ENCODE measurements at places on chromosomes 7 and 10. TPM values are rescaled to one million over a fixed set of nuclear protein-coding genes. Genes with fewer than 3 reads are reported as not detected.

GRCh38 chr7:114439581-114439980, 25.0 kb downstream of the FOXP2 start:
- no peak overlapping the region for H3K27ac ChIP-seq
- no peaks in the 10 kb centered on the region for H3K4me1 ChIP-seq
- no peak for DNase-seq
- H3K4me3 ChIP-seq: no peak overlapping the region
- no peaks in the 10 kb centered on the region for H3K27me3 ChIP-seq
- H3K36me3 ChIP-seq: no peaks in the 10 kb centered on the region

- H3K4me3 ChIP-seq: no peak overlapping the region
- DNase-seq: no peak
- H3K27me3 ChIP-seq: no peaks in the 10 kb centered on the region
- H3K27ac ChIP-seq: no peak overlapping the region
- no peaks in the 10 kb centered on the region for H3K4me1 ChIP-seq
These were observed 14.3 kb upstream of the CUL1 start for GRCh38 chr7:148684289-148684830.

- H3K4me1 ChIP-seq: no peaks in the 10 kb centered on the region
- no peaks in the 10 kb centered on the region for H3K36me3 ChIP-seq
- H3K4me3 ChIP-seq: no peak overlapping the region
- DNase-seq: no peak
These were observed 430.6 kb upstream of the KCND2 start for GRCh38 chr7:119842337-119842736.

- no peak overlapping the region for H3K27ac ChIP-seq
- H3K4me3 ChIP-seq: no peak overlapping the region
- no peaks in the 10 kb centered on the region for H3K4me1 ChIP-seq
These were observed 2.0 kb downstream of the KCNMA1 start for GRCh38 chr10:77635402-77636227.

GRCh38 chr10:58778966-58779365, 266.3 kb downstream of the BICC1 start:
- H3K27ac ChIP-seq: no peak overlapping the region
- no peaks in the 10 kb centered on the region for H3K36me3 ChIP-seq
- H3K4me3 ChIP-seq: no peak overlapping the region
- H3K27me3 ChIP-seq: no peaks in the 10 kb centered on the region

GRCh38 chr10:79391231-79392019, 44.2 kb downstream of the PPIF start:
- no peaks in the 10 kb centered on the region for H3K36me3 ChIP-seq
- no peak for DNase-seq
- H3K27me3 ChIP-seq: no peaks in the 10 kb centered on the region
- H3K4me3 ChIP-seq: no peak overlapping the region

The BLNK gene
- total RNA-seq: 1.3 TPM

GRCh38 chr10:6151087-6151977, 51.4 kb upstream of the PFKFB3 start:
- peak; percentile 41 for DNase-seq
- H3K4me1 ChIP-seq: peaks cover 46% of the 10 kb centered on the region
- peak overlapping the region; percentile 36 for H3K27ac ChIP-seq
- H3K4me3 ChIP-seq: peak overlapping the region; percentile 42
- no peaks in the 10 kb centered on the region for H3K36me3 ChIP-seq
- no peaks in the 10 kb centered on the region for H3K27me3 ChIP-seq

- H3K27me3 ChIP-seq: no peaks in the 10 kb centered on the region
- H3K27ac ChIP-seq: no peak overlapping the region
- no peaks in the 10 kb centered on the region for H3K36me3 ChIP-seq
- H3K4me1 ChIP-seq: no peaks in the 10 kb centered on the region
- no peak for DNase-seq
These were observed 1199.2 kb downstream of the SORCS3 start for GRCh38 chr10:105840288-105840770.

The ACSL5 gene
- 36.7 TPM for total RNA-seq

DNA sequence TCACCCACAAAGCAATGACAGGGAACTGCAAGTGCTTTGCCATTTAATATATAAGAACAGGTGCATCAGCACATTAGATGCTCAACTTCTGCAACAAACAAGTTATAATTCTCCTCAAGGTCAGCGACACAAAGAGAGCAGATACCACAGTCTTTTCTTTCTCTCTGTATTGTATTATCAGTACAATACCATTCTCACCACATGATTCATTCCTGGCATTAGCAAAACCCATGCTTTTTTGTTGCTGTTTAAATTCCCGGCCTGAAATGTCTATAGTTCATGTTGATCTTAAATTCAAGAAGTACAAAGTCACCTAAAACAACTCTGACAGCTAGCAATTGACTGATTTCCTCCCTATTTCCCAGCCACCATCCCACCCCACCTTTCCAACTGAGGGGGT, 111.8 kb upstream of the FEZF1 start:
- no peaks in the 10 kb centered on the region for H3K27me3 ChIP-seq
- H3K27ac ChIP-seq: no peak overlapping the region
- no peaks in the 10 kb centered on the region for H3K4me1 ChIP-seq
- H3K36me3 ChIP-seq: no peaks in the 10 kb centered on the region

DNA sequence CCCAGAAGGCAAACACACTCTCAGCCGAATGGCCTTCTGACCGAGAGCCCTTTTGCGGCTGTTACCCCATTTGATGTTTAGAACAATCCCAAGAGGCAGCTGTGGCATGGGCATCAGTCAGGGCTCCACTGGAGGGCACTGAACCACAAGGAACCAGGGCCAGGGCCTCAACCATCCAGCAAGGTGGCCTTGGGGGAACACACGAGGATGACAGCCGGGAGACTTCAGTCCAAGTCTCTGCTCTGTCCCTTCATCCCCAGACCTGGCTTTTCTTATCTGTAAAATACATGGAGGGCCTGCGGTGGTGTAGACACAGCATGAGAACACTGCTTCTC, 63.6 kb upstream of the INSIG1 start:
- H3K4me1 ChIP-seq: no peaks in the 10 kb centered on the region
- H3K27ac ChIP-seq: no peak overlapping the region
- no peak overlapping the region for H3K4me3 ChIP-seq
- H3K27me3 ChIP-seq: no peaks in the 10 kb centered on the region
- peak; percentile 6 for DNase-seq

DNA sequence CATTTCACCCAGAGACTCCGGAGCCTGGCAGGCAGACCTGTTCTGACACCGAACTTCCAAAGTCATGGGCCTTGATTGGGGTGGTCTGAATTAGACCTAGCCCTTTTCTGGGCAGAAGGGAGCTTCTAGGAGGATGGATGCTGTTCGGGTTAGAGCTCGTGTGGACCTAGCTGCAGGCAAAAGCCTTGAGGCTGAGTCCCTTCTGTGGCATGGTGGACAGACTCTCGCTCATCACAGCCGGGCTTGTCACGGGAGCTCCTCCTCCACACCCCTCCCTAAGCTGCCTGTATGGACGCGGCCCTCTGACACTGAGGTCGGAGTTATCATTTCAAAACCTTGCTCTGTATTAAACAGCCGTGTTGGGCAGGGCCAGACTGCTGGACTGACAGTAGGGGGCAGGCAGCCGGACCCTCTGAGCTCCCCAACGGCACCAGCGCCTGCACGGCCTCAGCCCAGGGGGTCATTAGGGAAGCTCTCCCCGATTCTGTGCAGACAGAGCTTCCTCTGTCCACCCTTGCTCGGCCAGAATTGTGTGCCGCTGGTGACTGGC, 2.2 kb downstream of the IRF5 start:
- peaks cover 39% of the 10 kb centered on the region for H3K4me1 ChIP-seq
- H3K27me3 ChIP-seq: peaks cover 44% of the 10 kb centered on the region
- H3K36me3 ChIP-seq: no peaks in the 10 kb centered on the region
- H3K4me3 ChIP-seq: peak overlapping the region; percentile 18
- peak overlapping the region; percentile 54 for H3K27ac ChIP-seq
- DNase-seq: no peak

GRCh38 chr10:43082087-43082486, 5.2 kb downstream of the RET start:
- H3K4me3 ChIP-seq: no peak overlapping the region
- H3K36me3 ChIP-seq: no peaks in the 10 kb centered on the region
- no peak for DNase-seq
- H3K4me1 ChIP-seq: no peaks in the 10 kb centered on the region
- no peak overlapping the region for H3K27ac ChIP-seq

The CACNB2 gene
- not detected for total RNA-seq

DNA sequence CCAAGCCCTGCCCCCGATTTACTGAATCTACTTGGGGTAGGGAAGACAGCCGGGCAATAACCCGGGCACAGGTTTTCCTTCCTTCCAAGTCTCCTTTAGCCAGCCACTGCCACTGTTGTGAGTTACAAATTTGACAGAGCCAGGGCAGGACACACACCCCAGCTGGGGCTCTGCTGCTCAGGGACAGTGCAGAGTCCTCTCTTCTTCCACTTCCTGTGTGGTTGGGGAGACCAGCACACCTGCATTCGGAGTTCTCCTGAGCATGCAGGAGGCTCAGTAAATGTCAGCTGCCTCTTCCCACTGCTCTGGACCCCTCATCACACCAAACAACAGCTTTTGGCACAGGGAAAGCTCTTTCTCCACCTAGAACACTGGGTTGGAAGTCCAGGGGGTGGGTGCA, 21.3 kb downstream of the CHST15 start:
- no peak for DNase-seq
- H3K36me3 ChIP-seq: no peaks in the 10 kb centered on the region
- no peak overlapping the region for H3K27ac ChIP-seq
- peaks cover 15% of the 10 kb centered on the region for H3K4me1 ChIP-seq
- H3K27me3 ChIP-seq: peaks cover 11% of the 10 kb centered on the region

The KCTD7 gene
- 31.5 TPM for total RNA-seq

GRCh38 chr10:117942226-117942625, 104.5 kb downstream of the RAB11FIP2 start:
- no peaks in the 10 kb centered on the region for H3K4me1 ChIP-seq
- H3K27ac ChIP-seq: no peak overlapping the region
- no peaks in the 10 kb centered on the region for H3K36me3 ChIP-seq
- DNase-seq: no peak
- H3K4me3 ChIP-seq: no peak overlapping the region
- H3K27me3 ChIP-seq: no peaks in the 10 kb centered on the region

GRCh38 chr7:128167791-128168666, 73.0 kb upstream of the LEP start:
- H3K4me1 ChIP-seq: peaks cover 3% of the 10 kb centered on the region
- no peak overlapping the region for H3K27ac ChIP-seq
- no peaks in the 10 kb centered on the region for H3K36me3 ChIP-seq
- H3K27me3 ChIP-seq: peaks cover 89% of the 10 kb centered on the region
- peak overlapping the region; percentile 10 for H3K4me3 ChIP-seq
- DNase-seq: no peak

DNA sequence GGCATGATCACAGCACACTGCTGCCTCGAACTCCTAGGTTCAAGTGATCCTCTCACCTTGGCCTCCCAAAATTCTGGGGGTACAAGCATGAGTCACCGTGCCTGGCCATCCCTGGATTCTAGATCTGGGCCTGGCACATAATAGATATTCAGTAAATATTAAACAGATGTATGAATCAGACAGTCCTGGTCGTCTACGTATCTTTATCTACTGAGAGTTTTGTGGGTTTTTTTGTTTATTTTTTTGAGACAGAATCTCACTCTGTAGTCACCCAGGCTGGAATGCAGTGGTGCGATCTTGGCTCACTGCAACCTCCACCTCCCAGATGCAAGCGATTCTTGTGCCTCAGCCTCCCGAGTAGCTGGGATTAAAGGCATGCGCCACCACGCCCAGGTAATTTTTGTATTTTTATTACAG, 24.3 kb upstream of the ITGB1 start:
- H3K27ac ChIP-seq: peak overlapping the region; percentile 95
- peaks cover 39% of the 10 kb centered on the region for H3K4me1 ChIP-seq
- DNase-seq: no peak
- no peaks in the 10 kb centered on the region for H3K36me3 ChIP-seq
- H3K4me3 ChIP-seq: no peak overlapping the region

DNA sequence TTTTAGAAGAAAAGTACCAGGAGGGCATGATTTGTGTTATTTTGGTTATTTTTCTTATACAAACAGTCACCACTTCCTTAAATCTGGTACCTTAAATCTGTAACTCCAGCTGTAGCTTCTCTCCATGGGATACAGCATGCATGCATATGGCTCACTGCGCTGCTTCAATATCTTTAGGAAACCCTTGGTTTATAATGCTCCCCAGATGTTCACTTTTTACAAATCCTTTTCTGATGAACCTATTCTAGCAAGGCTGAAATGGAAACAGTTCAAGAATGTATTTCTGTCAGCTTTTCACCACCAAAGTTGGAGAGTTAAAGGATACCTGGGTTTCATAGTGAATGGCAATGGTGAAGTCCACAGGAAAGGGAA, 50.9 kb downstream of the LAMB4 start:
- H3K27me3 ChIP-seq: peaks cover 2% of the 10 kb centered on the region
- H3K27ac ChIP-seq: no peak overlapping the region
- no peaks in the 10 kb centered on the region for H3K4me1 ChIP-seq
- no peak overlapping the region for H3K4me3 ChIP-seq
- no peaks in the 10 kb centered on the region for H3K36me3 ChIP-seq

GRCh38 chr10:80949785-80950184, 412.1 kb downstream of the SH2D4B start:
- no peaks in the 10 kb centered on the region for H3K27me3 ChIP-seq
- no peak overlapping the region for H3K27ac ChIP-seq
- H3K4me1 ChIP-seq: no peaks in the 10 kb centered on the region
- H3K36me3 ChIP-seq: no peaks in the 10 kb centered on the region

- H3K27ac ChIP-seq: no peak overlapping the region
- no peak overlapping the region for H3K4me3 ChIP-seq
- DNase-seq: no peak
- H3K27me3 ChIP-seq: no peaks in the 10 kb centered on the region
- H3K4me1 ChIP-seq: no peaks in the 10 kb centered on the region
- no peaks in the 10 kb centered on the region for H3K36me3 ChIP-seq
These were observed 62.4 kb upstream of the WNT16 start for GRCh38 chr7:121266307-121266894.

GRCh38 chr10:90480466-90480865, 377.4 kb downstream of the HTR7 start:
- no peaks in the 10 kb centered on the region for H3K4me1 ChIP-seq
- no peaks in the 10 kb centered on the region for H3K36me3 ChIP-seq
- H3K27me3 ChIP-seq: no peaks in the 10 kb centered on the region
- H3K4me3 ChIP-seq: no peak overlapping the region

The GCK gene
- total RNA-seq: 0.28 TPM

- no peak overlapping the region for H3K4me3 ChIP-seq
- no peaks in the 10 kb centered on the region for H3K36me3 ChIP-seq
- no peaks in the 10 kb centered on the region for H3K27me3 ChIP-seq
- H3K4me1 ChIP-seq: no peaks in the 10 kb centered on the region
- no peak for DNase-seq
These were observed 11.3 kb downstream of the LMBR1 start for GRCh38 chr7:156881679-156882078.

The IFIT2 gene
- 6.4 TPM for total RNA-seq

- no peak for DNase-seq
- no peaks in the 10 kb centered on the region for H3K4me1 ChIP-seq
- no peaks in the 10 kb centered on the region for H3K27me3 ChIP-seq
- H3K27ac ChIP-seq: no peak overlapping the region
These were observed 192.3 kb upstream of the STK17A start for GRCh38 chr7:43390576-43390975.

The HSPA12A gene
- total RNA-seq: 0.89 TPM

GRCh38 chr10:804191-804781, 114.8 kb upstream of the DIP2C start:
- no peak for DNase-seq
- H3K27me3 ChIP-seq: no peaks in the 10 kb centered on the region
- H3K4me3 ChIP-seq: no peak overlapping the region

GRCh38 chr10:106175760-106176377, 988.6 kb downstream of the SORCS1 start:
- no peaks in the 10 kb centered on the region for H3K27me3 ChIP-seq
- no peaks in the 10 kb centered on the region for H3K4me1 ChIP-seq
- no peak overlapping the region for H3K27ac ChIP-seq
- DNase-seq: no peak

- no peaks in the 10 kb centered on the region for H3K4me1 ChIP-seq
- H3K27me3 ChIP-seq: no peaks in the 10 kb centered on the region
- H3K4me3 ChIP-seq: no peak overlapping the region
These were observed 47.2 kb downstream of the CAMK1D start for GRCh38 chr10:12396567-12396966.

The SEMA4G gene
- total RNA-seq: 2.8 TPM

The ASB10 gene
- total RNA-seq: not detected
